SJSA1 (cell line): ENCODE measurements at places on chromosomes 12 and 14. TPM values are rescaled to one million over a fixed set of nuclear protein-coding genes. Genes with fewer than 3 reads are reported as not detected.

DNA sequence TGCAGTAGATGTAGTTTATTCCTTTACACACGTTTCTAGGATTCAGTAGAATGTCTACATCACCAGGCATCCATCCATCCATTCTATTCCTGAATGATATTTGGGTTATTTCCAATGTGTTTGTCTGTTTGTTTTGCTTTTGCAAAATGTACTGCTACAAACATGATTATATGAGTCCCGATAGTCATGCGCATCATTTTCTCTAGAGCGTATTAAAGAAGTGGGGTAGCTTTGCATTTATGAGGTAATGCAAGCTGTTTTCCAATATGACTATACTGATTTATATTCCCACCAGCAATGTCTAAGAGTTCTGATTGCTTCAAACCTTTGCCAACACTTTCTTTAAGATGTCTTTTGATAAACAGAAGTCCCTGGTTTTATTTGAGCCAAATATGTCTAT lies 253.2 kb downstream of the NOVA1 start:
- no peak for DNase-seq
- H3K27ac ChIP-seq, result no peak overlapping the region

GRCh38 chr14:99574099-99574880 lies 29.7 kb downstream of the CCDC85C start:
- DNase-seq, result peak; percentile 95
- H3K4me1 ChIP-seq, result peaks cover 91% of the 10 kb centered on the region
- H3K36me3 ChIP-seq, result no peaks in the 10 kb centered on the region; the same call in 1 of the 2 replicates
- H3K27me3 ChIP-seq, result no peaks in the 10 kb centered on the region

DNA sequence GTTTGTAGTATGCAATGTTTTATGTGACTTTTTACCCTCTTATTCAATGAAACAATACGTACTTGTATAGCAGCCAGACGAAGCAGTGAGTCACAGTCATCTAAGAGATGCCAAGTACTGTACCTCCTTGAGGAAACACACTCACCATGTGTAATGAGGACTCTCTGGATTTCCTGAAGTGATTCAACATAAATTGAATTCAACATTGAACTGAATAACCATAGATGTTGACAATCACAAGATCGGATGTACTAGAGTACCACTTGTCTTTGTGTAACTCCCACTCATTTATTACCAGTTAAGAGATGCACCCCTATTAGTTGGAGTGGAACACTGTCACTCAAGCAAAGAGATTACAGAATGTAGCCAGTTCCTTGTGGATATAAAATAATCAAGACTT lies 175.2 kb upstream of the HMGA2 start:
- peak overlapping the region; percentile 75 for H3K27ac ChIP-seq
- peaks cover 22% of the 10 kb centered on the region for H3K4me1 ChIP-seq
- H3K36me3 ChIP-seq, result no peaks in the 10 kb centered on the region
- no peak overlapping the region for H3K4me3 ChIP-seq
- H3K27me3 ChIP-seq, result no peaks in the 10 kb centered on the region

- H3K4me3 ChIP-seq, result no peak overlapping the region
- no peaks in the 10 kb centered on the region for H3K36me3 ChIP-seq
- no peaks in the 10 kb centered on the region for H3K4me1 ChIP-seq
- no peaks in the 10 kb centered on the region for H3K27me3 ChIP-seq
- no peak overlapping the region for H3K27ac ChIP-seq
- DNase-seq, result no peak
Measured at GRCh38 chr14:33444136-33444535, 505.5 kb downstream of the NPAS3 start.

DNA sequence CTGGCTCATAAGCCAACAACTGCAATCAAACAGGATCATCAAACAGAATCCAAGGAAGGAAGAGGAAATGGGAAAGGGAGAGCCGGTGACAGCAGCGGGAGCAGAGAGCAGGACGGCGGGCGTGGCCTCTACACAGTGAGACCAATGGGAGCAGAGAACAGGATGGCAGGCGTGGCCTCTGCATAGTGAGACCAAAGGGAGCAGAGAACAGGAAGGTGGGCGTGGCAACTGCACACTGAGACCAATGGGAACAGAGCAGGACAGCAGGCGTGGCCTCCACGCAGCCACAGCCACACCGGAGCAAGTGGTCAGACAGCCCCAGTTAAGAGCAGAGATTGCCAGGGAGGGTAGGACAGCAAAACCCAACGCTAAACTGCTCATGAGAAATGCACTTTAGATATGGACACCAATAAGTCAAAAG lies 16.4 kb downstream of the LRCOL1 start:
- peak; percentile 93 for DNase-seq
- H3K4me3 ChIP-seq, result no peak overlapping the region
- H3K4me1 ChIP-seq, result peaks cover 13% of the 10 kb centered on the region
- no peaks in the 10 kb centered on the region for H3K36me3 ChIP-seq
- no peak overlapping the region for H3K27ac ChIP-seq

DNA sequence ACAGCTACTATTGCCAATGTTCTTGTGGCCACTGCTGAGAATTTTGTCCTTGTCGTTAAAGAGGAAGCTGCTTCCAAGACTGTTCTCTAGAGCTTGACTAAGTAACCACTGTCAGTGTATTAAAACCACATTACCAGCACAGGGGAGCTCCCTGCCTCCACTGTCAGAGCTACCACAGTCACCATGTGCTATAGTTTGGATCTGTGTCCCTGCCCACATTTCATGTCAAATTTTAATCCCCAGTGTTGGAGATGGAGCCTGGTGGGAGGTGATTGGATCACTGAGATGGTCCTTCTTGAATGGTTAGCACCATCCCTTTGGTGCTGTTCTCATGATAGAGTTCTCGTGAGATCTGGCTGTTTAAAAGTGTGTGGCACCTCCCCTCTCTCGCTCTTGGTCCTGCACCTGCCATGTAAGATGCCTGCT lies 23.2 kb upstream of the RAP1B start:
- no peaks in the 10 kb centered on the region for H3K4me1 ChIP-seq
- H3K27ac ChIP-seq, result no peak overlapping the region
- no peak for DNase-seq
- H3K4me3 ChIP-seq, result no peak overlapping the region
- H3K27me3 ChIP-seq, result no peaks in the 10 kb centered on the region
- no peaks in the 10 kb centered on the region for H3K36me3 ChIP-seq

DNA sequence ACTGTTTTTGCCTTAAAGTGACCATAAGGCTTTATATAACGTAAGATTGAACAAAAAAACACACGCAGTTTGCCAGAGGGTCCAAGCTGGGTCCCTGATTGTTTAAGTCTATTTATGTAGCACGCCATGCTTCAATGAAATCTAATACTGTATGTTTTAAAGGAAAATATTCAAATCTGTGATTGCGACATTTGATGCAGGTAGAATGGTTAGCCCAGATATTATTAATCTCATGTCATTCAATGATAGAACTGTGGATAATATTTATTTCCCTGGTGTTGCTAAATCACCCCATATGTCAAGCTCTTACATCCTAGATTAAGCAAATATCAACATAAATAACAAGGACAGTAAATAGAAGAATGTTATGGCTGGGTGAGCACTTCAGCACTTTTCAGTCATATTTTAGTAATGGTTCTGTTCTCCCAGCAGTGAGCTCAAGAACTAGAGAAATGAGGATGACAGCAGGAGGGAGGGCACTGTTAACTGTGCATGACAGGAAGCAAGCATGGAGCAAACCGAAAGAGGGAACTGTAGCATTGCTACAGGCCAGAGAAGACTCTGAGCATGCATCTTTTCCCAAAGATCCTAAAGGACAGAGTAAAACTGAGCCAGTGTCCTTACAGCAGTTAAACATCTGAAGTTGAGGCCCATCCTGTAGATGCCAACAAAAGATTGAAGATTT lies 465.7 kb upstream of the MGAT4C start:
- H3K4me1 ChIP-seq, result no peaks in the 10 kb centered on the region
- no peak overlapping the region for H3K27ac ChIP-seq
- H3K36me3 ChIP-seq, result no peaks in the 10 kb centered on the region
- no peaks in the 10 kb centered on the region for H3K27me3 ChIP-seq
- H3K4me3 ChIP-seq, result no peak overlapping the region
- no peak for DNase-seq

GRCh38 chr14:61752626-61753025 lies 9.6 kb upstream of the SNAPC1 start:
- H3K27me3 ChIP-seq, result no peaks in the 10 kb centered on the region
- H3K4me1 ChIP-seq, result peaks cover 37% of the 10 kb centered on the region
- DNase-seq, result no peak
- no peak overlapping the region for H3K27ac ChIP-seq
- peaks cover 54% of the 10 kb centered on the region for H3K36me3 ChIP-seq

DNA sequence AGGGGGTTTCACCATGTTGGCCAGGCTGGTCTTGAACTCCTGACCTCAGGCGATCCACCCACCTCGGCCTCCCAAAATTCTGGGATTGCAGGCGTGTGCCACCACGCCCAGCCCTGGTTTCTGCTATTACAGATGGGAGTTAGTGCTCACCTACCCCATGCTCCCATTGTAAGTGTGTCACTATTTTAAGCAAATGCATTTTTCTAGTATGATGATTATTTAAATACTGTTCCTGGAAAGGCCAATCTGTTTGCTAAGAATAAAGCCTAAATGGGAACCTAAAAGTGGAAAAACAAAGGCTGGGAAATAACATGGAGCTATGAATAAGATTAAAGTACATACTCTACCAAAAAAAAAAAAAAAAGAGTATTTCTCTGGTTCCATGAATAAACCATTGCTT lies 45.0 kb upstream of the PLEKHG7 start:
- no peak overlapping the region for H3K4me3 ChIP-seq
- H3K27me3 ChIP-seq, result no peaks in the 10 kb centered on the region
- no peak for DNase-seq
- H3K27ac ChIP-seq, result no peak overlapping the region
- no peaks in the 10 kb centered on the region for H3K4me1 ChIP-seq

DNA sequence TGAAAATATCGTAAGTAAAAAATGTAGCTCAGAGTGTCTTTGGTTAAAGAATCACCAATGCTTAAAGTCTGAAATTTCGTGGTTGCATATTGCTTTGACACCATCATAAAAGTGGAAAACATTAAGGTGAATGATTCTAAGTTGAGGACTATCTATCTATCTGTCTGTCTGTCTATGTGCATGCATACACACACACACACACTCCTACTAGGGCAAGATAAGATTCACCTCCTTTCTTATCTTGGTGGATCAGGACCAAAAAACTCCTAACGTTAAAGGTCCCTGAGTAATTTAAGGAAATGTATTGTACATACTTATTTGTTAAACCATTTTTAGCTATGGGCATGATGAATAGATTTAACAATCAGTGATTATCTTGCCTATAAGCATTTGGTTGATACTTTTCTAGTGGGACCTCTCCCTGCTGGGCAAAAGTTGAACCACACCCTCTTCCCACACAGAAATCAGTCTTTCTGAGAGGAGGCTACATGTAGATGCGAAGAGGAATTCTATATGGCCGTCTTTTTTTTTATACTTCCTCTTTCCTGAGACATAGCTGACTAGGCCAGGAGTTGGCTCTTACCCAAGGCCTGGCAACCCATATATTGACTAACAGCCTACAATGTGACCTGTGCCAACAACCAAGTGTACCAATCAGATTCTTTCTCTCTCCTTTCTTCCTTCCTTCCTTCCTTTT lies 19.3 kb upstream of the LLPH start:
- no peak overlapping the region for H3K4me3 ChIP-seq
- peaks cover 7% of the 10 kb centered on the region for H3K4me1 ChIP-seq
- H3K36me3 ChIP-seq, result peaks cover 25% of the 10 kb centered on the region
- no peak for DNase-seq
- H3K27ac ChIP-seq, result no peak overlapping the region

- peak within 1 kb of the TSS; percentile 87 for H3K27ac ChIP-seq
- H3K27me3 ChIP-seq, result no peaks in the 10 kb centered on the region
- DNase-seq, result peak; percentile 90
- H3K4me3 ChIP-seq, result peak within 1 kb of the TSS; percentile 74
Measured at GRCh38 chr14:54488646-54489317, at the start of gene GMFB. Gene GMFB (minus strand): TSS chr14:54488980. CDS start chr14:54488927, 53 bp downstream.

- no peaks in the 10 kb centered on the region for H3K27me3 ChIP-seq
- H3K27ac ChIP-seq, result no peak overlapping the region
- no peak overlapping the region for H3K4me3 ChIP-seq
- no peaks in the 10 kb centered on the region for H3K36me3 ChIP-seq
Measured at GRCh38 chr12:94594443-94594825, 55.9 kb downstream of the TMCC3 start.

DNA sequence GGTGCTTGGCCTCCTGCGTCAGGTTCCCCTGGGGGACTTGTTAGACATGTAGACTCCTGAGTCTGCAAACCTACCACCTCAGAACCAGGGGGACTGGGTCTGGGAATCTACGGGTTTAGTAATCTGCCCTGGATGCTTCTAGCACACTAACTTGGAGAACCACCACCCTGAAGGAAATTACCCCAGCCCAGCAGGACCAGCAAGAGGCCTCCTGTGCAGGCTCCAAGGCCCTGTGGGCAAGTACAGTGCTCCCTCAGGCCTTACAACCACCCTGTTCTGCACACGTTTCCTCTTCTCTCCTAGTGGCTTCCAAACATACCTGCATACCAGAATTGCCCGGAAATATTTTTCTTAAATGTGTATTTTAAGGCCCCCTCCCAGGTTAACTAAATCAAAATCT lies 423.0 kb downstream of the FUT8 start:
- no peaks in the 10 kb centered on the region for H3K27me3 ChIP-seq
- H3K4me3 ChIP-seq, result no peak overlapping the region

DNA sequence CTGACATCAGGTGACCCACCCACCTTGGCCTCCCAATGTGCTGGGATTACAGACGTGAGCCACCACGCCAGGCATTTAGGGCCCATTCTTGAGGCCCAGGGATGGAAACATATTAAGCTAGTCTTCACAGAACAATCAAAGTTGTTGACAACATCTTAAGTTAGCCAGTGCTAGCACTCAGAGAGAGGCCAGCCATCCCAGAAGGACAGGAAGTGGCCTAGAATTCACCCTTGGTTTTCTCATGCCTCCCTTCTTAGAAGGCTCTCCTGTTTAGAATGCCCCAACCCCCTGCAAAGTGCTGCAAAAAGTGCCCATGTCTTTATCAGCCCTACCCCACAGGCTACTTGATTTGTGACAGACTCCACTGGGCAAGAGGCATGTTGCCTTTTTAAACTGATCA lies 12.1 kb upstream of the OR6J1 start:
- H3K4me1 ChIP-seq, result peaks cover 3% of the 10 kb centered on the region; the same call in 1 of the 2 replicates
- no peak overlapping the region for H3K27ac ChIP-seq
- no peak overlapping the region for H3K4me3 ChIP-seq
- DNase-seq, result no peak
- no peaks in the 10 kb centered on the region for H3K36me3 ChIP-seq

GRCh38 chr14:98899441-98899840 lies 372.6 kb downstream of the BCL11B start:
- H3K27me3 ChIP-seq, result no peaks in the 10 kb centered on the region
- no peak for DNase-seq
- no peak overlapping the region for H3K4me3 ChIP-seq
- H3K36me3 ChIP-seq, result no peaks in the 10 kb centered on the region
- H3K27ac ChIP-seq, result no peak overlapping the region

Gene SLC11A2
- total RNA-seq, result 19.6 and 40.0 TPM in 2 replicates

Gene RHOJ
- total RNA-seq, result 0.32 and 2.8 TPM in 2 replicates

Gene SLC15A4
- total RNA-seq, result 51.6 and 59.5 TPM in 2 replicates

Gene TRIM9
- 0.16 TPM in 1 of 2 replicates, not detected in the other for total RNA-seq

Gene PTGDR
- not detected in 2 replicates for total RNA-seq
